Stimulated activated CD4-positive, alpha-beta T cell treated with anti-CD3 and anti-CD28 coated beads, TNF-alpha, amount 100 ng/mL, for 24 hours (primary cell): ENCODE measurements at places on chromosomes 6 and 20.

GRCh38 chr20:44692932-44693480 lies 22.2 kb upstream of the CCN5 start:
- no peak for DNase-seq

DNA sequence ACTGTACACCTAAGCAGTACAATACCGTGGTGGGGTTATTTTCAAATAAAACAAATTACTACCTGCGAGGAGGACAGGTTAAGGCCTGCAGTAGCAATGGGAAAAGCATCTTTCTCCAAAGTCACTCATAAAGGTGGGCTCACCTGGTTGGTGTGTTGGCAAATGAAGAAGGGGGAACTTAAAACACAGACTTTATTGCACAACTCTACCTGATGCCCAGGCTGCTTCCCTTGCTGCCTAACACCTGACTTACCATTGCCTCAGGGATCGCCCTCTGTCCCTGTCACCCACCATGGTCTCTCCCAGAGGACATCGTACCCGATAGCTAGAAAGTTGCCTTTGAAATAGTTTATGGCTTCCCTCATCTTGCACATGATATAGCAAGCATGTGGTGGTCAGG lies 53.6 kb downstream of the GNAS start:
- no peak for DNase-seq

DNA sequence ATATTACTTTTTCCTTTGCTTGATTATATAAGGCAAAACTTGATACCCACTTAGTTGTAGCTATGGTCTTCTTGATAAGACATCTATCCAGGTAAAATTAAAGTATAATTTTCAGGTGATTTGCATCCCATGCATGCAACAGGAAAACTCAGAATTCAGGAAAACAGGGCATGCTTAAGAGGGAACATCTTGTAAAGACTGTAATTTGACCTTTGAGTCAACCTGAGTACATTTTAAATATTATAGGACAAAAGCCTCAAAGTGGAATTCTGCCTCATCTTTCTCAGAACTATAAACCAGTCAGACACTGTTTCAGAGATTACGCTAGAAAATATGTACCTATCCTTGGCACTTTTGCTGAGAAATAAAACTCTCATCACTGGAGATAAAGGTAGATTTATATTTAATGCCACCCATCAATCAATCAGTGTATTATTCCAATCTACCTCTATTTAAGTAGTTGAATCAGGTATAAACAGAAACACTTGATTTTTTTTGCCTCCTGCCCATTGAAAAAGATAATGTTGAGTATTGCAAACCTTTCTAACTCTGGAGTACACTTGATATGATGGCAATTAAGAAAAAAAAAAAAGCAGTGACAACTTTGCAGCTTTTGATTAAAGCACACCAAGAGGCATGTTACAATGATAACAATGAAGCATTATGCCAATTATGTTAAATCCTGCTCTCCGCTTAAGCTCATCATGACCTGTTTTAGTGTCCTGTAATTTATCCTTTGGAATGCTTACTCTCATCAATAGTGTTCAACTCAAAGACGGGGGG lies 2.8 kb downstream of the CITED2 start:
- DNase-seq: no peak

DNA sequence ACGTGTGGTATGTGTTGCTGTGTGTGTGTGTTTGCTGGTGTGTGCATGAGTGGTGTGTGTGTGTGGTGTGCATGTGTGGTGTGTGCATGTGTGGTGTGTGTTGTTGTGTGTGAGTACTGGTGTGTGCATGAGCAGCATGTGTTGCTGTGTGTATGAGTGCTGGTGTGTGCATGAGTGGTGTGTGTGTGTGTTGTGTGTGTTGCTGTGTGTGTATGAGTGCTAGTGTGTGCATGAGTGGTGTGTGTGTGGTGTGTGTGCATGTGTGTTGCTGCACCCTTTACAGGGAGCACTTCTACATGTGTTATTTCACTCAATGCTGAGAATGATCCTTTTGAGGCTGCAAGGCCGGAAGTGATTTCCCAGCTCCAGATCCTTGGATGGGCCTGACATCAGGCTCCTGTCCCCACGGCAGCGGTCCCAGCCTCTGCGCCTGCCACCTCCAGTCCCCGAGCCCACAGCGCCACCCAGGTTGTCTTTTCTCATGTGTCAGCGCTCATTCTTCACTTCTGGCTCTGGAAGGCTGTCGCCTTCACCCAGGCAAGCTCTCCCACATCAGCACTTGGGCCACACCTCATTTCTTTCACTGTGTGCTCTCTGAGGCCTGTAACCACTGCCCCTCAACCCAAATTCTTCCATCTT lies 2.6 kb downstream of the NPEPL1 start:
- DNase-seq: no peak

DNA sequence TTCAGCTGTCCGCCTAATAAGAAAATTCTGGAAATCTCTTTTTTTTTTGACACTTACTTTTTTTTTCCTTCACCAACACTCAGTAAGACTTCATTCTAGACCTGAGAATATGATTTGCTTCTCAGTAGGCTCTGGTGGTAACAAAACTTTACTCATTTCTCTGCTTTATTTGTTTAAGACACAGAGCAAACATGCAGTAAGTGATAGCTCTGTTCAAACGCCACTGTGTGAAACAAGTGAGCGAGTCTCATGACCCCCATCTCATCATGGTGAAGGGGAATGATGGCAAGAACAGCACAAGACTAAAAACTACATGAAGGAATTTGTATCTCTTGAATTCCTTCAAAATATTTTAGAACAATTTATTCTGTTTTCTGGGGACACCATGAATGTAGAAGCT lies 541.6 kb upstream of the POU3F2 start:
- DNase-seq: no peak

DNA sequence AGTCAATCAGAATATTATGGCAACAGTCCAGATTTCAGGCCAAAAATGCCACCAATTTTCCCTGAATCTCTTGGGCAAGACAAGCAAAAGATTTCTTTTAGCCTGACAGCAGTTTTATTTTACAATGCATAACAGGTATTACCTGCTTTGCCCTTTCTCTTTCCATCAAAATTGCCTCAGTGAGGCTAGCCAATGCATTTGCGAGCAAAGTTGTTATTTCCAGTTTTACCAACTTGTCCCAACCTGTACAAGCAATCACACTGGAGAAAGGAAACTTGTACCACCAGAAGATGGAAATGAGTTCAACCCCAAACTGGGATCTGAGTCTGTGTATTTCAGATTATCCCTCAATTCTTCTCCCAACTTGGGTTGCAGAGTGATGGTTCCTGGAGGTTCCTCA lies 279.9 kb upstream of the CDYL start:
- DNase-seq: no peak

- no peak for DNase-seq
Observed at GRCh38 chr6:15369838-15370237, 124.0 kb downstream of the JARID2 start.

DNA sequence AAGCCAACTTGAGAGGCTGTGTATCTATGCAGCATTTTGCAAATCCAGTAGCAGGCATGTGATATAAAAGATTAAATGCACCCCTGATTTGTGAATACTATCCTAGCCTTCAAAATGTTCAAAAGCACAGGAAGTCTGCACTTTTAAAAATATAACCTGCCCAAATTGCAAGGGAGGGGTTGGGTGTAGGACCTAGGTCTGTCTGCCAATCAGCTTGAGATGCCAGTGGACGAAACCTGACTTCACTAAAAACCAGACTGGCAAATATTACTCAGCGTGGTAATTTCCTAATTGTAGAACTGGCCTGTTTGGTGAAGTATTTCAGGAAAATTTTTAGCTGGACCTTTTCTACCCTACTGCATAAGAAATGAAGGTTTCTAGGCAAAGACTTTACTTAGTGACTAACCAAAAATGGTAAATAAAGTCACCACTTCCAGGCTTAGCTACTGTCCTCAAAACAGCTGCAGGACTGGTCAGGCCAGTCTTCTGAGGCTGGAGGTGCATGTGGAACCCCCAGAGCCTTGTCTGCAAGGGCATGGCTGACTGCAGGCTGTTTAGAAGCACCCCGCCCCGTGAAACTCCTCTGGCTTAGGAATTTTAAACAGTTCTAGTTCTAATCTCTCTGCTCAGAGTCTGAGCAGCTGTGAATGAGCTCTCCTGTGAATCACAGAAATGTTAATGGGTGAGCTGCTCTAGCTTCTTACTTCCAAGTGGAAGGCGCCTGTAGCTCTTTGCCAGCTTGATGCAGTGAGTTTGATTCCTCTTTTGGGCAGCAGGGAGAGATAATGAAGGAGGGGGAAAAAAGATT lies 104.4 kb upstream of the ESR1 start:
- no peak for DNase-seq

GRCh38 chr6:11251553-11252360 lies 19.3 kb upstream of the NEDD9 start:
- no peak for DNase-seq

DNA sequence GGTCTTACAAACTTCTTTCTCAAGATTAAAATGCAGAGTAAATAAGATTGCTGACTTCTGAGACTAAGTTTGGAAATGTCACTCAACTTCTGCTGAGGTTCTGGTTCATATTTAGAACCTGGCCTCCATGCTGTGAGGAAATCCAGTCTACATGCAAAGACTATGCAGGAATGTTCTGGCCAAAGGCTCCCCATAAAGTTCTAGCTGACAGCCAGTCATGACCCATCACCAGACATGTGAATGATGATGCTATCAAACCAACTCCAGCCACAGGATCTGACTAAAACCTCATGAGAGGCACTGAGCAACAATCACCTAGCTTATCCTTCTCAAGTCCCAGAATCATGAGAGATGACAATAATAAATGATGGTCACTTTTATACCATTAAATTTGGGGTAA lies 935.1 kb upstream of the MAP3K7 start:
- DNase-seq: no peak

- no peak for DNase-seq
Observed at GRCh38 chr6:80623066-80623815, 516.8 kb downstream of the BCKDHB start.

DNA sequence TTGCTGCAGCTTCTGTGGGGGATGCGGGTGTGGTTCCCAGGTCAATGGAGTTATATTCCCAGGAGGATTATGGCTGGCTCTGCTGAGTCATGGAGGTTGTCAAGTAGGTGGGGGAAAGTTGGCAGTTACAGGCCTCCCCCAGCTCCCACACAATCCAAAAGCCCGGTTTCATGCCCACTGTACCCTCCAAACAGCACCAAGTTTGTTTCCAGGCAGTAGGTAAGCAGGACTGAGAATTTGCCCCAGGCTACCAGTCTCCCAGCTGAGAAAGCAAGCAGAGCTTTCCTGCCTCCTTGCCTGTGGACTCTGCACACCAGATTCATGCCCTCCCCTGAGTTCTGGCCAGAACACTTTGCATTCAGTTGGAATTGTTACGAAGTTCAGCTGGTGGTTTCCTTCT lies 578.2 kb downstream of the MEI4 start:
- DNase-seq: no peak

DNA sequence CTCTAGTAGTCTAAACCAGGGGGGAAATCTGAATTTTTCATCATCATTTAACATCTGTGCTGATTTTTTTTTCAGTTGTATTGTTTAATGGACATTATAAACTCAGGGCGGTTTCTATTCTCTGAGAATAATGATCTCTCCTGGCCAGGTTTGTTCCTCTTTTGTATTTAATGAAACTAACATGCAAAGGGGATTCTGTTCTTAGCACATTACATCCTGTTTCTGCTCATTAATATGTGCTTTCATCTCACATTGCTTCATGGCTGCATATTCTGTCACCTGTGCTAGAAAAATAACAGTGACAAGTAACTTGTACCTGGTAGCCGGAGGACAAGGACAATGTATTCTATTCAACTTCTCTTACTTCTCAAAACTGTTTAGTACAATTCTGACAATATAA lies 806 bp downstream of the HLA-DOB start:
- no peak for DNase-seq

DNA sequence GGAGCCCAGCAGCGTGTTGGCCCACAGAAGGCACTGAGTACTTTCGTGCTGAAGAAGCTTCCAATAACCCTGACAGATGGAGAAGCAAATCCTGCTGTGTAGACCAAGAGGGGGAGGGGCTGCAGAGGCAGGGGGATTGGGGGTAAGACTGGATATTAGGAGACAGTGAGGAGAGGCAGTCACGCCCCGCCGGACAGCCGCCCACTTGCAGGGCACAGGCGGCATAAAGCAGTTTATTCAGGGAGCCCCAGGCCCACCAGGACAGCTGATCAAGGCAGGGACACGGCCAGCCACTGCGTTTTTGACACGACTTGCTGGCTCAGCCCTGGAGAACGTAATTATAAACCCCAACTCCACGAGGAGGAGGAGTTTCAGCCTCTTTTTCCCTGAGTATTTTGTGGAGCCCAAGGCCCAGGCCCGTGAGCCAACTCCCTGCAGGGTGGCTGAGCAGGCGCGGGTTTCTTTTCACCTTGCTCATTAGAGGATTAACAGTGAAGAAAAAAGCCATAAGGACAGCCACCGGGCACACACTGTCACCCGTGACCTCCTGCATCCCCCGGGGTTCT lies 177.9 kb downstream of the TFAP2C start:
- no peak for DNase-seq

DNA sequence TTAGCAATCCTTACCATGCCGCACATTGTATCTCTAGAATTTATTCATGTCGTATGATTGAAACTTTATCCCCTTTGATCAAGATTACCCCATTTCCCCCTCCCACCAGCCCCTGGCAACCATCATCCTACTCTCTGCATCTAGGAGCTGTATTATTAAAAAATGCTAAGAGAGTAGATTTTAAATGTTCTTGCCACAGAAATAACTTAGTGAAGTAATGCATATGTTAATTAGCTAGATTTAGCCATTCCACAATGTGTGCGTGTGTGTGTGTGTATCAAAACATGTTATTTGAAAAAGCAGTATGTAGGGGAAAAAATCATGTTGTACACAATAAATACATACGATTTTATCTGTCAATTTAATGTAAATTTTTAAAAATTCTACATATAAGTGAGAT lies 11.9 kb upstream of the SPINT3 start:
- DNase-seq: no peak

GRCh38 chr6:44119704-44120262 lies 7.5 kb downstream of the MRPL14 start:
- DNase-seq: no peak

- no peak for DNase-seq
Observed at GRCh38 chr20:53231061-53231460, 258.9 kb downstream of the TSHZ2 start.

DNA sequence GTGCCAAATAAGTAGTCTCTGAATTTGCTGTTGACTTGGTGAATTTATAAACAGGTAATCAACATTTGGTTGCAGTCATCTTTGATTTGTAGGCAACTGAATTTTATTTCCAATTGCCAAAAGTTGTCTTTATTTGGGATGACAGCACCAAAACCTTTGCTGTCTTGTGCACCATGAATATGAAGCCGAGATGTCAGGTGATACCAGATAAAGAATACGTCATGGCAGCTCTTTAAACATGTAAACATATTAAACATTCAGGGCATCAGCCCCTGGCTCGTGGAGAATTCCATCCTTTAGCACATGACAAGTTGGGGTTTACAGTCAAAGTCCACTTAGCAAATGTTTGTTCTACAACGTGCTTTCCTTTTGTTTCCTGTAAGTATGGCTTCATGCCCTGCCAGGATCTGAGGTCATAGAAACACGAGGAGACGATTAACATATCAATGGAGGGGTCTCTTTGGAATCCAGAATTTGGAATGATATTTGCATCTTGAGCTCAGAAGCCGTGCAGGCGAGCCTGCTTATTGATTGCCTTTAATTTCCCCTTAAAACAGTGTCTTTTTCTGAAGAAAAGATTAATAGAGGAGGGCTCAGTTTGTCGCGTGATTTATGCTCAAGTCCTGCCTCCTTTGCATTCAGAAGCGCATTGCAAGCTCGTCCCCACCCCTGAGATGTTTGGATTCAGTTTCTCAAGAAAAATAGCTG lies 170.2 kb upstream of the ZNF217 start:
- no peak for DNase-seq
